ENCODE measurements at places on chromosomes 11 and 22. TPM values are rescaled to one million over a fixed set of nuclear protein-coding genes. Genes with fewer than 3 reads are reported as not detected.

The TSPAN18 gene
- total RNA-seq = not detected

The LIPT2 gene
- total RNA-seq = 27.2 TPM

The SEPTIN3 gene
- total RNA-seq = not detected

- peak; percentile 83 for DNase-seq
Measured at GRCh38 chr11:95924414-95924760, 480 bp upstream of the MTMR2 start.

DNA sequence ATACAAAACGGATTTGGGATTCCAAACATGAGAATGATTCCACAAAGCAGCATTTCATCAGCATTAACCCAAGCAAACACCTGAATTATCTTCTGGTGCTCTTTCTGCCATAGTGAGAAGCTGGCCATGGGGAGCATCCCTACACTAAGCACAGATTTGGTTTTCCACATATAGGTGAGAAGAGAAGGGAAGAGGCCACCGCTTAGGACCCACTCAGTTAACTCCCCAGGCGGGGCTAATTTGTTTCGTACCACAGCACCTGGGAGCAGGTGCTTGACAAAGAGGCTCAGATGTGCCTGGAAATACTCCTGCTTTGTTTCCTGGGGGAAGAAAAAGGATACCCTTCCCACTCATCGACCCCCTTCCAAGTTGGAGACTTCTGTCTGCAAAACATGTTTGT lies 64.2 kb downstream of the RAB30 start:
- DNase-seq = no peak

GRCh38 chr11:30816959-30817880 lies 231.1 kb upstream of the MPPED2 start:
- DNase-seq = no peak

DNA sequence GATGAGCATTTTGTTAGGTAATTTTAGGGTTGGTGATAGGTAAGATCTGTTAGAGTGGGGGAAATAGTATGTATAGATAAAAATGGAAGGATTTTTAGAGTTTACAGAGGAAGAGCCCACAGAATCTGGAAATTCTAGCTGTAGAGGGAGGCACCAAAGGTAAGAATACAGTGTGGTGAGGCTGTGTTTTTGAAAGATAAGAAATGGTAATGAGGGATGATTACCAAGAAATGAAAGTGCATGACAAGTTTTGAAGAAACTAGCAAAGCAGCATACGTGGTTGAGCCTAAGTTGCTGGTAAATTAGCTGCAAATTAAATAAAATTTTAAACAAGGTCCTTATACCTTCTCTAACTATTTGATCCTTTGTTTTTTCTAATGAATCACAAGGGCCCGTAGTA lies 14.6 kb upstream of the RASSF10 start:
- DNase-seq = no peak

Data from HT-29 (cell line).